Anterior cingulate cortex (tissue), 58 donors: ENCODE measurements at places on chromosomes 4 and X.

GRCh38 chrX:68697465-68698125 lies 50.1 kb downstream of the STARD8 start:
- no peak for DNase-seq

GRCh38 chr4:149426461-149426860 lies 389.2 kb downstream of the IQCM start:
- DNase-seq = no peak

DNA sequence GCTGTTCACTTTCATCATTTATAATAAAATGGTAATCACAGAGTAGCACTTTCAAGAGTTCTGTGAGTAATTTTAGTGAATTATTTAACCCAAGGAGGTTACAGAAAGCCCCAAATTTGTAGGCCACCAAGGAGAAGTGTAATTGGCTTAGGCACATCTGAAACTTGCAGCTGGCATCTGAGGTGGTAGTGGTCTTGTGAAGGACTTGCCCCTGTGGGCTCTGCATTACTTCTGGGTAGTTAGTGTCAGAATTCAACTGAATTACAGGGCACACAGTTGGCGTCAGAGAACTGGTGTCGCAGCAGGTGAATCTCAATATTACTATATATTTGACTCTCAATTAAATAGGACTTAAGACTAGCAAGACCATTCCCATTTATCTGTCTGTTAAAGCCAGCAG lies 36.9 kb downstream of the GPR174 start:
- DNase-seq = no peak

DNA sequence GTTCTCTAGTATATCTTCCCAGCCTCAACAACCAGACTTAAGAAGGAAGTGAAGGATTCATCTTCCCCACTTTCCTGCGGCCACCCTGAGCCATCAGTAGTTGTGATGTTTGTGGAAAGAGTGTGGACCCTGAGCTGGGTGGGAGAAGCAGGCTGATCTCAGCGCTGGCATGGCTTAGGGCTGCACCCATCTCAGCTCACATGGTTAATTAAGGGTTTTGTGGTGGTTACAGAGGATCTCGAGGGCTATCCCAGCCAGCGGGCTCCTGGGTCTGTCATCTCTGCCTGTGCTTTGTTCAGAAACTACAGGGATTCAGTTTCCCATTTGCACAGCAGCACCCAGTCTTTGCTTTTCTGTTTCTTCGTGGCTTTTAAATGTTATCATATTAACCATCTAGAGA lies 163.4 kb downstream of the PTTG2 start:
- no peak for DNase-seq

DNA sequence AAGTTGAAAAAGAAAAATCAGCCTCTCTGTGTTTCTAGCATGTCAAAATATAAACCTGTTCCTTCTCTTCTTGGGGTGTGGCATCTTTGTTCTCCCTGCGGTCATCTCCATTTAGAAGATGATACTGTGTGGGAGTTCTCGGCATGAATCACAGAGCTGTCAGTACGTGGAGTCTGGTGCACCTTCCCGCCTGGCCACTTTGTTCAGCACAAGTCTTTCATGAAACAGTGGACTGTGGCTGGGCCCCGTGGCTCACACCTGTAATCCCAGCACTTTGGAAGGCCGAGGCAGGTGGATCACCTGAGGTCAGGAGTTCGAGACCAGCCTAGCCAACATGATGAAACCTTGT lies 166.5 kb downstream of the MAML3 start:
- DNase-seq = no peak

GRCh38 chr4:168483811-168484210 lies 3.5 kb upstream of the DDX60L start:
- no peak for DNase-seq

- DNase-seq = no peak
These were observed 1.6 kb downstream of the RNF150 start for GRCh38 chr4:141131723-141132071.

DNA sequence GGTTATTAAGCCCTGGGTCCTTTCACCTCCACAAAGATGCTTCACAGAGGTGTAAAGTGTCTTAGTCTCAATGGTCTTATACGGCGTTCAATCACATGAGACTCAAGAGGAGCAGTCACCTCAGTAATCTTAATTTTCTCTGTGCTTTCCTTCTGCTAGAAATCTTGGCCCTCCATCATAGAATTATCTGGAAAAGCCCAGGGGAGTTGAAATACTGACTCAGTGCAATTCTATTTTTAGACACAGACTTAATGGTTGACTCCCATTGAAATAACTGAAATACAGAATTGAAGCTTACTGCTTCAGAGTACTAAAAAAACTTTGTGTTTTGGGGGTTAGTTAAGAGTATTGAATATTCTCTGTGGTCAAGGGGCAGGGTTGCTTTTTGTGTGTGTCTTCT lies 94.5 kb upstream of the IL15 start:
- no peak for DNase-seq
